Hindlimb muscle (tissue), 1 donor: ENCODE measurements at places on chromosomes 7 and 10.
A peak's percentile ranks its signal among the peaks of the same experiment; 100 is the strongest.

DNA sequence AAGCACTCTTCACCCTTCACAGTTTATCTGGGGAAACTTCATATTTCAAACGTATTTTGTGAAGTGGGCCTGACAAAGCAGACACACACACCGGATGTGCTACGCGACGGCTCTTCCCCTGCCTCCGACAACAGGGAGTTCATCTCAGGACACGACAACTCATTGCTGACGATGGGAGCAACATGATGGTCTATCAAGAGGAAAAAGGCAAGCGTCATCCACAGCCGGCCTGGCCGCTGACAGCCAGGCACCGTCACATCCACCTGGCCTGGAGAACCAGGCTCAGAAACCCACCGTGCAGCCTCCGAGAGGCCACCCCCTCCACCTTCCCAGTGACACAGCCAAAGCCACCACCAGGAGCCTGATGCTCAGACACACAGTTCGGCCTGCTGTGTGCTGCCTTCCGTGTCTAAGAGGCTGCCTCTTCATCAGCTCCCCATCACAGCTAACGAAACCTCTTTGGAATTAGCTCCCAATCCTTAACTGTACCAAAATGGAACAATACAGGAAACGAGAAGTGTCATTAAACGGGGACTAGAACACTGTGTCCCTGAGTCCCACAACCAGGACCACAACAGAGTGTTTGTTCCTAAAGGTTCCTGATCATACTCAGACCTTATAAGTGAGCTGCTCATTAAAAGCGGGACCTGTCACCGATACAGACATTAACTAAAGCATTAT lies 76.7 kb downstream of the SFMBT2 start:
- no peak for DNase-seq

DNA sequence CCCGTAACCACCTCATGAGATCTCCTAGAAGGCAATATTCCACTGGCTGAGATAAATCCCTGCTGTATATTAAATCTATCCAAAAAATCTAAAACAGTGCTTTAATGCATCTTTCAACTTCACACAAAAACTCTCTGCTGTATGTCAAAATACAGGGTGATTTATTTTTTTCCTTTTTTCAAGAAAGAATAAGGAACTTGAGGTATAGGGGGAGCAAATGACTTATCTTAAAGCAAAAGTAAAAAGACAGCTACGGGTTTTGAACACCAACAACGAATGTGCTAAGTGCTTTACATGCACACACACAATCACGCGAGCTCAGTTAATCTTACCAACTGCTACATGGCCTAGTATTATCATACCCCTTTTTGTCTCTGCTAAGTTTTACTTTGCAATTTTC lies 168.9 kb upstream of the PHF14 start:
- no peak for DNase-seq

DNA sequence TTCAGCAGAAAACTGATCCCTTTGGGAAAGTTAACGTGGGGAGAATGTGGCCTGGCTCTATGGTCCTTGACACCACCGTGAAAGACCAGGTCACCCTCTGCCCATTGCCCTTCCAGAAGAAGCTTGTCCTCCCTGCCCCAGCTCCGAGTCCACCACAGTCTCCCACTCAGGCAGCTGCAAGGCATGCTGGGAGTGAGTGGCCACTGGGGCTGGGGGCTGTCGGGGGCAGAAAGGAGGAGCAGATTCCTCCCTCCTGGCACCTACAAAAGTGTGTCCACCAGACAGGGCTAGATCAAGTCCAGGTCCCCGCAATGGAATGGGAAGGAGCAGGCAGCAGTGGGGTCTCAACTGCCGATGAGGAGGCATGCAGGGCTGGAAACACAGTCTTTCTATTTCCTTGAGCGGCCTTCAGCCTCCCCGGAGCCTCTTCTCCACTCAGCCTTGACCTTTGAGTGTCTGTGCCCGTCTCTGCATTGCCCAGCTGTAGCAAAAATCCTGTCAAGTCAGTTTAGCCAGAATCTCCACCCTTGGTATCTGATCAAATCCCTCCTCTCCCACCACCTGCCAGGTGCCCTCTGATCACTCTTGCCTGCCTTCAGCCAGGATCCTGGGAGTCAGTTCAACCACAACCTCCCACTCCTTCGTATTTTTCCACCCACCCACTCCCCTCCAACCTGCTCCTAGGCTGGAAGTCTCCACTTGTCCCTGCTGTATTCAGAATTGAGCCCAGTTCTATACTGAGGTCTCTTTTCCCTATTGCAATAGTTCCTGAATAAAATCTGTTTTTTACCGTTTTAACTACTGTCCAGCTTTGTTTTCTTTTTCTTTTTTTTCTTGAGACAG lies 6.9 kb upstream of the ZNF316 start:
- no peak for DNase-seq

GRCh38 chr7:66505531-66506451 lies 122.9 kb upstream of the KCTD7 start:
- DNase-seq = peak; percentile 21

DNA sequence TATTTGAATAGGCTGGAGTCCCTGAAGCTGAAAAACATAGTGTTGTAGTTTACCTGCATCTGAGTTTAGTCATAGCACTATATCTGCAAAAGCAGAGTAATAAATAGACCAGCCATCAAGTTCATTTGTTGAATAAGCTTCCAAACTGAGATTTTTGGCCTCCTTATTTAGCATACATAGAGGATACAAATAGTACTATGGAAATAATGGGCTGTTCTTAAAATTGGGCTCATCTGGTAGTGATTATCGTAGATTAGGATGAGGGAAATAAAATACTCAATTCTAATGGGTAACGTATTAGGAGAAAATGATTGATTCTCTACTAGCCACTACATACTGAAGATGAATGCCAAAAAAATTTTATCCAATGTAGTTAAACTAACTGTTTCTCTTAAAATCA lies 41.4 kb upstream of the TMEM196 start:
- peak; percentile 40 for DNase-seq

GRCh38 chr10:5855979-5856700 lies 33.6 kb downstream of the ANKRD16 start:
- no peak for DNase-seq

DNA sequence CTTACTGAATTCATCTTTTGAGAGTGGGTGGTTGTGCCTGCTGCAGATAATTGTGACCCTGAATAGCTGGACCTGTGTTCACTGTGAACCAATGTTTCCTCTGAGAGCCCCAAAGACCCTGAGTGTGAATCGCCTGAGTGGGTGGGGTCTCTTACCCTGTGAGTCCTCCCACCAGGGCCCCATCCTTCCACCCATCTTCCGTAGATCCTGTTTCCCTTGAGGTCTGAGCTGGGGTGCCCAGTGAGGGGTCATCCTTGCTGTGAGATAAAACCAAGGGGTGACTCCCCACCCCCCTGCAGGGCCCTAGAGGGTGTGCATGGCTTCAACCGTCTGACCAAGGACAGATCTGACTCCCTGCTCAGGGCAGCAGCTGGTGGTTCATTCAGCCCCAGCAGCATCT lies 78.0 kb upstream of the ZNF479 start:
- DNase-seq = no peak

DNA sequence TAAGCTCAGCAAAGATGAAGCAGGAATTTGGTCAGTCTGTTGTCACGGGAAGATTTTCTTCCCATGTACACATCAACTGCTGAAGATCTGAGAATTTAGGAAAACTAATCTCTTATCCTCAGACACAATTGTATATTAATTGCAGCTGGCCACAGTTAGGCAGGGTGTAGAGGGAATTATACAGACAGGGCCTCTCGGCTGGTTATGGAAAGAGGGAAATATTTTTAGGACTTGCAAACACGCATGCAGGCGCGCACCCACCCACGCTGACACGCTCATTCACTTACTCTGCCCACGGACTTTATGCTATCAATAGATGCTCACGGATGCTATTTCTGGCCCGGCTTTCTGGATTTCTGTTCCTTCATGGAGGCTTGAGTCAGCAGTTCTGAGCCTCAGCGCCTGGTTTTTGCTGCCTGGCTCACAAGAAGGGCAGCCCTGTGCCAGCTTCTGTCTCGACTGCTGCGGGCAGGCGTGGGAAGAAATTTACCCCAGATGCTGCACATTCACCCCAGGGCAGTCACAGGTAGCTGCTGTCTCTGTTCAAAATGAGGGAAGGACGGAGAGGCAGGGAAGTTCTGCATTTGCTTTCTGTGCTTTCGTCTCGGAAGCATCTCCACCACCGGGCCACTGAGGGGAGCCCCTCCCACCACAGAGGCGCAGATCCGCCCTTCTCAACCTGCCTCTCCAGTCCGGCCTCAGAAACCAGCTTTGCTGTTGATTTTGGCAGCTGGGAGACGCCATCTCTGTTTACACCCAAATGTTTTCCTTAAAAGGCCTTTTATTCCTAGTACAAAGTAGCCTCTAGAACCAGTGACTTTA lies 116.3 kb upstream of the BTBD16 start:
- no peak for DNase-seq

GRCh38 chr7:143385891-143386781 lies 5.0 kb downstream of the ZYX start:
- DNase-seq = no peak

DNA sequence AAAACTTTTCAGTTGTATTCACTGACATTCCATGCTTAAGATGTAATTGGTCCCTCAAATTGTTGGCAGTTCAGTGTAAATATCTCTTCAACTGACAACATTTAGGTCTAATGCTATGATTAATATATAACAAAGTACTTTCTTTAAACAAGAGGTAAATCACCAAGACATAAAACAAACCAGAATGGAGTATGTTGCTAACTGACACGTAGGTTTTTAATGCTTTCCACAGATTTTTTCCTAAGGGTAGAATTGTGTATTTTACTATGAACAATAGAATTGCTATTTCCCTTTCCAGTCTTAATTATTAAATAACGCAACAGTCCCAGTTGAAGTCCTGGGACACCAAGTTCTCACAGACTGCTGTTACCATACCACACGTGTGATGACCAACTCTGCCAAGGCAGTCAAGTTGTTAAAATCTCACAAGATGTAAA lies 4.1 kb downstream of the JCAD start:
- no peak for DNase-seq

DNA sequence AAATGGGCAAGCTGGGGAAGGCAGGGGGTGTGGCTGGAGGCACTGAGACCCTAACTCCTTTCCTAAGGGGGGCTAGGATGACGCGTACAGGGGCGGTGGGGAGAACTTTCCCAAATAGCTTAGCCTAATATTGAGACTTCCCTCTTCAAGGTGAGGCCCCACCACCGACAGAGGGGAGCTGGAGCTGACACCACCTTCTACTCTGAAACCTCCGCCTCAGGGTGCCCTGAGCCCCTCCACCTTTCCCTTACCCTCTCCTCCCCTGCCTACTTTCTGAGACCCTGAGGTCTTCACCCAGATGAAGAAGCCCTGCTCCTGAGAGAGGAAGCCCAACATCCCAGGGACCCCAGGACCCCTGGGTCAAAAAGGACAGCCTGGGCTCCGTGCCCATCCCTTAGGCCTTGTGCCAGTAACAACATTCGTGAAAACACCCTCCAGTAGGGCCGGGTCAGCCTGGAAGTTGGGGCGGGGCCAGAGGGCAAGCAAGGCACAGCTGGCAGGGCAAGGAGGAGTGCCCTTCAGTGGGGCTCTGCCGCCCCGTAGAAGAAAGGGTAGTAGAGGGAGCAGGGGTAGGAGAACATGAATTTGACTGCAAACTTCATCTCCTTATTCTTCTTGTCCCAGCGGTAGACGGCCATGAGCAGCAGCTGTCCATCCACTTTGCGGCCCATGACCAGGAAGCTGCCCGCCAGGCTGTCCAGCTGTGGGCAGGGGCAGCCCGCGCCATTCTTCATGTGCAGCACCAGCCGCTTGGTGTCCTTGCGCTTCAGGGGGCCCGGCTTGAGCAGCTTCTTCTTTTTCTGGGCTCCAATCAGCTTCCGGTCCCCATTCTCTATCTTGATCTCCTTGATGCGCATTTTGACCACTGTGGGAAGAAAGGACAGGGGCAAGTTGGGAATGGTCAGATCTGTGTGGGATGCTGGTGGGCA lies 4.5 kb downstream of the SFRP5 start:
- no peak for DNase-seq

GRCh38 chr7:70063927-70064326 lies 465.7 kb downstream of the AUTS2 start:
- peak; percentile 45 for DNase-seq

DNA sequence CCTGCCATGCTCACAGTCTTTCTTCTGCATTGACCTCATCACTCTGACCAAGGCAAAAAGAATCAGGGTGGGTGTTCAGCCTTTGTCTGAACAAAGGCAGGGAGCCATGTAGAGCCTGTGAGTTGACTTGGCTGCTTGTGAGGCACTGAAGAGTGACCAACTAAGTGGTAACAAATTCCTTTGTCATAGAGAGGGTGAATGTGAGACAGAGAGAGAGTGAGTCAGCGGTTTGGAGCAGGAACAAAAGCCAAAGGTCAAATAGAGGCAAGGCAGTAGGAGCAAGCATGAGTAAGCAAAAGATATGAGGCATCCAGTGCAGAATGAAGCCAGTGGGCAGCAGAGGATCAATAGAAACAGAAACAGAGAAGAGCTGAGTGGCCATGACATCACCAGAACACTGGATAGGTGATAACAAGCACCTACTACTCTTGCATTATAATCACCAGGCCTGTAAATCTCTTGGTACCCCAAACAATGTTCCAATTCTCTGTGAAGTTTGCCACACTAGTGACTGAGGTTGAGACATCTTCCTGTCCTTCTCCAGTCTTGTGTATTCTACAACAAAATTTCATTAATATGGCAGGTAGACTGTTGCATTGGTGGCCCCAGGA lies 116.2 kb upstream of the LAMB4 start:
- no peak for DNase-seq

GRCh38 chr10:71933651-71934050 lies 30.5 kb upstream of the CHST3 start:
- DNase-seq = no peak

- no peak for DNase-seq
Measured at GRCh38 chr10:27481486-27481885, 22.6 kb upstream of the RAB18 start.

GRCh38 chr7:34109936-34110780 lies 204.8 kb downstream of the BMPER start:
- DNase-seq = peak; percentile 89

- DNase-seq = no peak
Measured at GRCh38 chr10:8998751-8999150, 944.3 kb downstream of the GATA3 start.

DNA sequence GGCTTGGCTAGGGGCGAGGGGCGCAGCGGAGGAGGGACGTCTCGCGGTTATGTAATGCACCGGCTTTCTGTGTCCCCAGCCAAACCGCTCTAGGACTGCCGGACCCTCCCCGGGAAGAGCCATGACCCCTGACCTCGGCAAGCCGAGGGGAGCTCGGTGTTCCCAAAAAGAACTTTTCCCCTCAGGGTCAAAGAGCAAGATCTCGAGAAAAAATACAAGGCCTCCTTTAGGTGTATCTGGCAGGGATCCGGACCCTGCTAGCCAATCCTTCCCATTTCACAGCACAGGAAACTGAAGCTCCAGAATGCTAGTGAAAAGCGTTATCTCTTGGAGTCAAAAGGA lies 590 bp upstream of the SLC16A12 start:
- no peak for DNase-seq

GRCh38 chr7:130154131-130154500 lies 51.1 kb downstream of the TMEM209 start:
- no peak for DNase-seq
